Thymus (tissue), 14 donors: ENCODE measurements at places on chromosomes 4 and X.

GRCh38 chrX:8089141-8089540 lies 81.9 kb downstream of the VCX2 start:
- no peak for DNase-seq

- DNase-seq, result no peak
These were observed 262.7 kb downstream of the SPRY1 start for GRCh38 chr4:123659262-123659661.

- no peak for DNase-seq
These were observed 113.7 kb upstream of the LSM6 start for GRCh38 chr4:146061610-146062334.

GRCh38 chr4:183987987-183988392 lies 82.9 kb downstream of the STOX2 start:
- DNase-seq, result no peak
